Cortex of kidney (tissue), 1 donor: ENCODE measurements at places on chromosomes 6 and 20.

- DNase-seq, result no peak
Observed at GRCh38 chr6:149457316-149457884, 27.4 kb downstream of the ZC3H12D start.

DNA sequence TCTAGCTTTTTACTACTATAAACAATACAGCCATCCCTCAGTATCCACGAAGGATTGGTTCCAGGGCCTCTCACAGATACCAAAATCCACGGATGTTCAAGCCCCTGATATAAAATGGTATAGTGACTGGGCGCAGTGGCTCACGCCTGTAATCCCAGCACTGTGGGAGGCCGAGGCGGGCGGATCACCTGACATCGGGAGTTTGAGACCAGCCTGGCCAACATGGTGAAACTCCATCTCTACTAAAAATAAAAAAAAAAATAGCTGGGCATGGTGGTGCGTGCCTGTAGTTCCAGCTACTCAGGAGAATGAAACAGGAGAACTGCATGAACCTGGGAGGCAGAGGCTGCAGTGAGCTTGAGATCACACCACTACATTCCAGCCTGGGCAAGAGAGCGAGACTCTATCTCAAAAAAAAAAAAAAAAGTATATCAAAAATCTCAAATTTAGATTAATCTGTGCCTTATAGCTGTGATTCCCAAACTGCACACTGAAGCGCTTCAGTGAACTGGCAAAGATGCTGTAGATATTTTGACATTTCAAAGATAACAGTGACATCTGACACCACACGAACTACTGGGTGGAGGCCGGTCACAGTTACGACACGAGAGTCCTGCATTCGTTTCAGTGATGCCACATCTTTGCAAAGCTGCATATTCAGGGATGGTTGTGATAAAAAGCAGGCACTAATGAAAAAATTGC, 38.3 kb downstream of the MRS2 start:
- DNase-seq, result no peak

GRCh38 chr6:17473554-17473953, 80.2 kb downstream of the CAP2 start:
- DNase-seq, result no peak

GRCh38 chr6:152271776-152272464, 365.2 kb downstream of the SYNE1 start:
- no peak for DNase-seq

- DNase-seq, result no peak
Observed at GRCh38 chr6:46583721-46584120, 68.9 kb downstream of the CYP39A1 start.

- DNase-seq, result no peak
Observed at GRCh38 chr6:123213921-123214320, 217.9 kb downstream of the CLVS2 start.

DNA sequence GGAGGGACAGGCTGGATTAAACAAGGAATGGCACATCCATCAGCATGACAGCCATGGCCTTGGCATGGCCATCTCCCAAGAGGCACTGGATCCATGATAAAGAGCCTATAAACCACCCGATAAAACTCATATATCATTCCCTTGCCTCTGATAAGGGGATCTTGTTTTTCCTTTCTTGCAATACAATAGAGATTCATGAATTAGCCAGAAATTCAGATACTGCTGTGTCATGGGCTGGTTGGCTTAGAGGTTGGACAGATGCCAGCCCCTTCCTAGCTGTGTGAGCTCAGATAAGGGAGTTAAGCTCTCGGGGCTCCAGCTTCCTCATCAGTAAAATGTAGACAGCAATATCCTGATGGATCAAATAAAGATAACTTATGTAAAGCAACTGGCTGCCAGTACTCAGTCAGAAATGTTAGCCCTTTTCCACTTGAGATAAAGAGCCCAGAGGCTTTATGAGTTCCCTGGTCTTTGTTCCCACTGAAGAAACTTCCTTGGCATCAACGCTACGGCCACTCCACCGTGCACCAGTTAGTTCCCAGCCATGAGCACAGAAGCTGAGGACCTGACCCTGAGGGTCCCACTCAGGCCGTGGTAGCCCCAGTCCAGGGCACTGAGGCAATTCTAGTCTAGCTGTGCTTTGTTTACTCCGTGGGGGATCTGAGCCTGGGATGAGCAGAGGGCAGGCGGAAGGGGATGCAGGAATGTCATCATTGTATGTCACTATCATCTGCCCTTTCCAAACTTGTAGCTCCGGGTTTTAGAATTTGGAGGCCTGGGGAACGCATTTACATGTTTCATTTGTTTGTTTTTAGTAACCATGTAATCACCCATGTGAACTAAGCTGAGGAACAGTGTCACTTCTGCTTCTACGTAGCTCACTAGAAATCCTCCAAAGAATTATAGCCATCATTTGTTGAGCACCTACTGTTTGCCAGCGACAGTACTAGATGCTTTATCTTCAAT, 67.2 kb upstream of the TBC1D7 start:
- no peak for DNase-seq

GRCh38 chr6:130624046-130624445, 203.2 kb upstream of the SMLR1 start:
- DNase-seq, result no peak

- no peak for DNase-seq
Observed at GRCh38 chr6:168373389-168373788, 53.8 kb upstream of the DACT2 start.

DNA sequence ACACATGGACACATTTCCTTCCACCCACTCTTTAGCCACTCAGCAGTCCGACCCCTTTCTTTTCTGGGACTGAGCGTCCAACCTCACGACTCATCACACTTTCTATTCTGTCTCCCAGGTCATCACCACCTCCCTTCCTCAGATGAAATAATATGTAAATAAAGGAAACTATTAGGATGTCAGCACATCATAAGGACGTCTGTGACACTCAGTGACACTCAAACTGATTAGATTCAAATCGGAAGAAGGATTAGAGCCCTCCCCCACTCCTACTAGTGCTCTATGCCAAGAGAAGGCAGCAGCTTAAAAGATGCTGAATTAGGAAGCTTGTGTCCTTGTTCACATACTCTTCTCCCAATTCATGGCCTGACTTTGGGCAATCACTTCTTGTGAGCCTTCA, 113.6 kb downstream of the TNFRSF21 start:
- no peak for DNase-seq

DNA sequence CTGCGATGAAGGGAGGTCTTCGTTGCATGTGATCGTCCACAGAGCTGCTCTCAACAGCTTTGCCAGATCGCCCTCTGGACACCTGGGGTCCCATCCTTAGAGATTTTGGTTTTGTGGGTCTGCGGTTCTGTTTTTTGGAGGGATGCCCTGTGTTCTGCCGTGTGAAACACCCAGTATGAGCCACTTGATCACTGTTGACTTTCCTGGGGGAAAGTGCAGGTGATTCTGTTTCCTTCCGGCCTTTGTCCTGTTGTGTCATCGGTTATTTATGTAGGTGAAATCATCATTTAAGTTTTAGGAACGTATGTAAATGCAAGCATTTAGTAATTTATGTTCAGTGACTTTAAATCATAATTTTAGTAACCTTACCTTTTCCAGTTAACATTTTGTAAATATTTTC, 56.4 kb upstream of the SLC22A1 start:
- DNase-seq, result no peak

GRCh38 chr20:45073221-45073620, 27.7 kb downstream of the KCNS1 start:
- DNase-seq, result no peak

- DNase-seq, result no peak
Observed at GRCh38 chr20:24953209-24953575, 4.1 kb downstream of the CST7 start.

DNA sequence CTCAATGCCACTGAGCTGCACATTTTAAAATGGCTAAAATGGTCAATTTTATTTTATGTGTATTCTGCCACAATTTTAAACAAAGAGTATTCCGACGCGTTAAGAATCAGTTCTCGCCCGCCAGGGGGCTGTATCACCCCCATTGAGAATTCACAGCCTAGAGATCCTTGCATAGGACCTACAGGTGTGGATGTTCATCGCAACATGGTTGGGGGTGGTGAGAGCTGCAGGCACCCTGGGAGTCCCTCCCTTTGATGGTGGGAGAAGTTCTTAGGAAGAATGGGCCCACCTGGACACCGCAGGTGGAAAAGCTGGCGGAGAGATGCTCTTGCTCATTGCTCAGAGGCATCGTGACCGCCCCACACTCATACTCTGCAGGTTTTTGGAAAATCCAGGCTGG, 63.5 kb downstream of the SLC2A10 start:
- no peak for DNase-seq

- DNase-seq, result no peak
Observed at GRCh38 chr6:27188061-27188884, 59.2 kb upstream of the PRSS16 start.
